ENCODE measurements at places on chromosomes 12 and 14. TPM values are rescaled to one million over a fixed set of nuclear protein-coding genes. Genes with fewer than 3 reads are reported as not detected.
A peak's percentile ranks its signal among the peaks of the same experiment; 100 is the strongest.

GRCh38 chr12:22250762-22251161 is 83.7 kb downstream of the ST8SIA1 start:
- DNase-seq, result no peak

DNA sequence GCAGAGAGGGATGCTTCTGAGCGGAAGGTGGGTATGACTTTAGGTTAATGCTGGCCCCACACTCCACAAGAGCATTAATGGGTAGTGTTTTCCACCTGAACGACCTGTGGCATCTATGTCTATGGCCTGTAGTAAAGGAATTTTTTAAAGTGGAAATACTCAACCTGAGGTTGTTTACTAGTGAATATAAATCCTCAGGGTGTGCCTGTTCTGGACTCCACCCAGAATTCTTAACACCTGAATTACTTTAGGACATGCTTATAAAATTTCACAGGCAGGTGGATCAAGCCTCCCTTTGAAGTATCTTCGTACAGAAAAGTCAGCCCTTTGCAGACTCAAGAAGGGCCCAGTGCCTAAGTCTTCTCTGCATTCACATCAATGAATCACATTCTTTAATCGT is 196.1 kb downstream of the ESR2 start:
- no peak for DNase-seq

GRCh38 chr12:14950982-14951746 is 10.2 kb downstream of the ARHGDIB start:
- DNase-seq, result no peak

The CDCA3 gene
- total RNA-seq, result 5.4 TPM

The CLEC1A gene
- total RNA-seq, result 0.42 TPM

DNA sequence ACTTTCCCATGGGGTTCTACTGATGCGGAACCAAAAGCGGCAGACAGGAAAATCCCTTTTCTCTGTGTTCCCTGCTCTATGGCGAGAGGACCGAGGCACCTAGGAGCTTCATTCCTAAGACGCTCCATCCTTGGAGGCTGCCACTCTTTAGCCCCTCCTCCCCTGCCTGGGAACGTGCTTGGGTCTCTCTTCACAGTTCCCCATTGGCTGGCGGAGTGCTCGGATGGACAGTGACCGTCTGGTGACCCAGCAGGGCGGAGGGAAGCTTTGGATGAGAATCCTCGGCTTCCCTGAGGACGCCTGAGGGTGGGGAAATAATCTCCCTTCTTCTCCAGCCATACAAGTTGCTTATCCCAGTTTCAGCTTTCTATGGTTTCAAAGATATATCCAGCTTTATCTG is 37.3 kb downstream of the KCNA5 start:
- no peak for DNase-seq

DNA sequence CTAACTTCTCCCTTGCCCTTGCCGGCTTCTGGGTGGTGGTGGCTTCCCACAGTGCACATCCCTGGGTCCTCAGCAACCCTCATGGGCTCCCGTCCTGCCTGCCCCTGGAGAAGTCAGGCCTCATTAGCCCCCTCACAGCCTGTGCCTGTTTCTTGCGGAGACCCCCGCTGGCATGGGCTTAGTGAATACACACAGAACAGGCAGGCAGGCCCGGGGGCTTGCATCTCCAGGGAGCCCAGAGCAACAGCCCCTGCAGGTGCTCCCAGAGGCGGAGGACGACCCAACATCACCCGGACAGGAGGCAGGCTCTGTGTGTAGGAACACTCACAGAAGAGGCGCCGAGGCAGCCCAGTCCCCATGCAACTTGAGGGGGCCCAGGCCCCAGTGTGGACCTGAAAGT is 25.1 kb upstream of the FBRSL1 start:
- DNase-seq, result no peak

The MYL6B gene
- 28.4 TPM for total RNA-seq

The INHBC gene
- total RNA-seq, result not detected

- no peak for DNase-seq
Observed at GRCh38 chr12:527241-527640, 67.5 kb downstream of the B4GALNT3 start.

DNA sequence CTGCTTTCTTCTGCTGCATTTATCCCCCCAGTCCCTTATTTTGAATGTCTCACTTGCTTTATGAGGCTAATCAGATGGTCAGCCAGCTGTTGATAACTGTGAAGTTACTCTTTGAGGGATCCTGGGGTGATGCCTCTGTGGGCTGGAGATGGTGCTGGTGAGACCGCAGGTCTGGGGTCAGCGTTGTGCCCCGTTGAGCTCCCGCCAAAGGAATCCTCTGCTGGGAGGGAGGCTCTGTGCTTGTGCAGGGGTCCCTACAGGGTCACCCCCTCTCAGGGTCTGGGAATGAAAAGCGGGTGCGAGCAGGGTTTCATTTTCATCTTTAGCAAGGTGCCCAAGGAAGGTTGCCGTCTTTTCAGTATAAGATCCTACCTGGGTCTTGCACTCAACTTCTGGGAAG is 161.2 kb upstream of the RTL1 start:
- DNase-seq, result peak; percentile 35

All from suprapubic skin (tissue), 4 donors.